Activated CD4-positive, alpha-beta T cell treated with anti-CD3 and anti-CD28 coated beads, Interleukin-2, amount 50 U/mL, for 16 hours (primary cell): ENCODE measurements at places on chromosomes 4 and X.

DNA sequence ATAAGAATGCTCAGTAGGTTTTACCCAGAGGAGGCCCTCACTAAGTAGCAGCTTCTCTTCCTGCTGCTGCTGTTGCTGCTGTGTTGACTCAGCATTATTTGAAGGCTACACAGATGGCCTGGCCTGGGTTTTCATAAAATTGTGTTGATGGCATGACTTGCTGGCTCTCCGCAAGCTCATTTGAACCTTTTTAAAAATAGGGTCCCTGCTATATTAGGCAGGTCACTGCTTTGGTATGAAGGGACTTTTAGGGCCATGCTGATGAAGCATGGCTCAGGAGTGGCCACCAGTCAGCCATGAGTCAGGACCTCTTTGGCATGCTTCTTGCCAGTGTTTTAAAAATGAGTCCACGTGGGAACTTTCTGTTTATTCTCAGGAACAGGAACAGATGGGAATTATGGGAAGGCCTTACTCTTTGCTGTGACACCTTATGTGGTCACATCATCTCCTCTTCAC, 128.7 kb downstream of the MID1IP1 start:
- DNase-seq, result no peak

DNA sequence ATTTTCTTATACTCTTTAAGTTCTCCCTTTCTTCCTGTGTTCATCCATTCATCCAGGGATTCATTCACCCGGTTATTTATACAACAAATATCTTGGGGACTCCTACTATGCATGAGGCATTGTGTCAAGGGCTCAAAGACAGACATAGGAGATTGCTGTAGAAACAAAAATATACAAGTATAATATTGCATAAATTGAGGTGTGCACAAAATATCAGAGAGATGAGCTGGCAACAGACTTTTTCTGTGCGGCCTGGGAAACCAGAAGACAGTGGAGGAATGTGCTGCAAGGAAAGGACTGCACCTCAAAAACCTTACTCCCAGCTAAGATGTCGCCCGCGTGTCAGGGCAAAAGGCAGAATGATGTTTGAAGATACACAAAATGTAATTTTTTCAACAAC, 9.6 kb downstream of the OTOP1 start:
- DNase-seq, result no peak

GRCh38 chr4:7431696-7432530, 2.8 kb downstream of the PSAPL1 start:
- no peak for DNase-seq

GRCh38 chrX:19382555-19383145, 38.9 kb downstream of the PDHA1 start:
- DNase-seq, result peak; percentile 47

- no peak for DNase-seq
Measured at GRCh38 chr4:108950158-108950915, 187.5 kb upstream of the ETNPPL start.

DNA sequence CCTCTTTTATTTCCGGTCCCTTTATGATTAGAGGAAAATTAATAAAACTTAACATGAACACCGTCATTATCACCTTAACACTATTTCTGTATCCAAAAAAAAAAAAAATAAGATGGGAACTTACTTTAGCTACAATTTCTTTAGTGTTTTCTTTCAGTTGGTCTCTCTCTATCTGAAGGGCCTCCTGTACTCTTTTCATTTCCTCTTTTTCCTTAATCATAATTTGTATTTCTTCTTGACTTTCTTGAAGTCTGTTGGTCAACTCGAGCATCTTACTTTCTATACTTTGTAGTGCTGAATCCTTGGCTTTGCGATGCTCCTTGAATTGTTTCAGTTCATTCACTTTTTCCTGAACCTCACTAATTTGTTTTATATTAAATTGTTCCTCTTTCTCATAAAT, 45.3 kb upstream of the BDH2 start:
- DNase-seq, result no peak

DNA sequence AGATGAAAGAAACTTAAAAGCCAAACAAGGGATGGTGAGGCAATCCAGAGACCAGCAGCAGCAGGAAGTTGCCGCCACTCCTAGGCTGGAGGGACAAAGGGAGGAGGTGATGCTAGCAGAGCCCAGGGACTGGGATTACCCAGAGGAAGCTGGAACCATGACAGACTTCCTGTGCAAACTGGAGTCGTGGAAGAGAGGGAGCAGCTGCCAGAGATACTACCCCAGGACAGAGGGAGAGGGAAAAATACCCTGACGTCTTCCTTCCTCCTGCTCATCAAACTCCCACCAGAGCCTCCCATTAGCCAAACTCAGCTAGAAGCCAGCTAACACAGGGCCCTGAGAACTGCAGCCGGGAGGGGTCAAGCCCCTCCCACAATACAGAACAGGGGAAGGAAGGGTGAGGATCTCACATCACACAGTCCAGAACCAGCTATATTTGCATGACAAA, 101.2 kb upstream of the KLF3 start:
- DNase-seq, result no peak

GRCh38 chr4:129167640-129168260, 71.8 kb downstream of the C4orf33 start:
- no peak for DNase-seq

- no peak for DNase-seq
Measured at GRCh38 chrX:49247916-49248811, 12.9 kb downstream of the CCDC22 start.

- no peak for DNase-seq
Measured at GRCh38 chr4:52010986-52011385, 9.2 kb downstream of the LRRC66 start.

- no peak for DNase-seq
Measured at GRCh38 chrX:47358387-47359065, 11.9 kb upstream of the ZNF157 start.

GRCh38 chr4:101418055-101418454, 70.7 kb upstream of the PPP3CA start:
- peak; percentile 82 for DNase-seq

DNA sequence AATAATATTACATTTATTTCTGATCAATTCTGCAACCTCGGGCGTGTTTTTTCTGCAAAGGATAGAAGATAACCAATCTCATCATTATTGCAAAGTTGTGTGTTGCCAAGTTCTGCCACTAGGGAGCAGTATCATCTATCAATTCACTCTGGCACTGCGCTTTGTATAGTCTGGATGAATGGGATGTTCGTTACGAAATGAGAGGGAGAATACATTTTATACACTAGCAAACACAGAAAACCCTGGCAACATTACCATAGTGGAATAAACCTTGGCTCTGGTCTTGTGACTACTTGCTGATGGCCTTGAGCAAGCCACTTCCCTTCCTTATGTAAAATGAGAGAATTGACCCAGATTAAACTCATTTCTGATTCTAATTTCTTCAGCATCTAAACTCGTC, 97.5 kb upstream of the ZNF518B start:
- peak; percentile 52 for DNase-seq

DNA sequence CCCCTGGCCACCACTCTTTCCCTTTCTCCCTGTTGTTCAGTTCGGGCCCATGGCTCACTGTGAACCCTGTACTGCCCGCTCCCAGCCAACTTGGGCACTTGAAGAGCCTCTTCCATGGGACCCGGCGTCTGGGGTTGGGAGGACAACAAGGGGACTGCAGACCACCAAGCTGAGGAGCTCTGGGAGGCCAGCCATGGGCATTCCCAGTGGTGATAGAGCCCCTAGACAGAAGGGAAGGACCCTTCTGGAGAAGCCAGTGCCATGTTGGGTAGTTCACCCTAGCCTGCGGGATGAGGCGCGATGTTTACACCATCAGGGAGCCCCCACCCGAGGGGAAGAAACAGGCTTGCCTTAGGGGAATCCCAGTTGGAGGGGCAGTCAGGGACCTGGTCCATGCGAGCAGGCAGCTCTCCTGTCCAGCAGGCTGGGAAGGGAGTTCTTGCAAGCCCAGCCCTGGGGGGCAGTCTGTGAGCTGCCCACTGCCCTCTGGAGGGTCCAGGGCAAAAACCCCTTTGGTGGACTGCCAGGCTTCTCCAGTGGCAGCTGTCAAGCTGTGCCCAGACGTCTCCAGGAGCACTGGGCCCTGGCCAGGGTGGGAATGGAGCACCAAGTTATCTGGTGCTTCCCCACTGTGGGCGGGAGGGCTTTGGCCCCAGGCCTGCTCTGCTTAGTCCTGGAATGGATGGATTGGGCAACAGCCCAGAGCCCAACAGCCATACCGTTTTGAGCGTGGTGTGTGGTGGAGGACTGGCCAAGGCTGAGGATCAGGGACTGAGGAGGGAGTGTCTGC, 23.7 kb upstream of the UBA1 start:
- DNase-seq, result no peak

GRCh38 chr4:125392694-125393093, 77.9 kb downstream of the FAT4 start:
- no peak for DNase-seq

- no peak for DNase-seq
Measured at GRCh38 chr4:104763554-104764222, 269.0 kb upstream of the CXXC4 start.

DNA sequence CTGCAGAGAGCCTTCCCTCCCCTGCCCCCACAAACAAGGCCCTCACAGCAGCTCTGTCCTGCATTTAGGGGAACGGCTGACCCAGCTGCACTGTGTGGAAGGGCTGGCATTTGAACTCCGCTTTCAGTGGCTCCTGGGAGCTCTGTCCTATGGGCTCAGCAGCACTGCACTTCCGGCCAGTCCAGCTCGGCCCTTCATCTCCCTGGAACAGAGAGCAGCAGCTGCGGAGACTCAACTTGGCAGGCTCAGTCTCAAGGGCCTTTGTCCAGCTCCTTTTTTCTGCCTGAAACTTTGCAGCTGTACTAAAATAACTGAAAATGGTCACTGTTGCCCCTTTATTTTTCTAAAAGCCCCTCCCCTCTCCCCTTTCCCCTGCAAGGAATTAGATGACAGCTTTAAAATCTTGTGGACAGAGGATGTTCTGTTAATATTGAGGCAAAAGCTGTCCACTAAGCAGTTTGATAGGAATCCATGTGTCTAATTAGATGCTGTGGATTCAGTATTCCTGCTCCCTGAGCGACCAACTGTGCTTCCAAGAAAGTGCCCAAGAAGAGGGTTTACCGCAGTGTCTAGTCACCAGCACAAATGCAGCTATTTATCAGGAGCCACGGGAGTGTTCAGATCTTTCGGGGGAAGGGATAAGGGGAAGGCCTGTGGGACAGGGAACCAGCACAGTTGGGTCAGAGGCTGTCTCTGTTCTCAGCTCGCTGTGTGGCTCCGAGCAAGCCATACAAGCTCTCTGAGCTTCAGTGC, 133.1 kb downstream of the AFAP1 start:
- DNase-seq, result no peak

DNA sequence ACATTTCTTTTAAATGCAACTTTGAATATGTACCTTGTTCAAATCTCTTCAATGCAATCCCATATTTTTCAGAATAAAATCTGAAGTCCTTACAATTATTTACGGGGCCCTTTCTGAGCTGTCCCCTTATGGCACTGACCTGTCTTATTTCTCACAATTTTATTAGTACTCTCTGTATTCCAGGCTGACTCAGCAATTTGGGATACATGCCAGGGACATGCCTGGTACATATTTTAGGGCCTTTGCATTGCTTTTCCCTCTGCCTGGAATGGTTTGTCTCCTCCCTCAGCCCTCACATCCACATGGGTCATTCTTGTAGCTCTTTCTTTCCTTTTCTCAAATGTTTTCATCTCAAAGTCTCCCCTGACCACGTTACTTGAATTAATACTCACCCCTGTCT, 172.2 kb upstream of the TECRL start:
- no peak for DNase-seq

- DNase-seq, result no peak
Measured at GRCh38 chrX:132855780-132856341, 102.6 kb downstream of the HS6ST2 start.

DNA sequence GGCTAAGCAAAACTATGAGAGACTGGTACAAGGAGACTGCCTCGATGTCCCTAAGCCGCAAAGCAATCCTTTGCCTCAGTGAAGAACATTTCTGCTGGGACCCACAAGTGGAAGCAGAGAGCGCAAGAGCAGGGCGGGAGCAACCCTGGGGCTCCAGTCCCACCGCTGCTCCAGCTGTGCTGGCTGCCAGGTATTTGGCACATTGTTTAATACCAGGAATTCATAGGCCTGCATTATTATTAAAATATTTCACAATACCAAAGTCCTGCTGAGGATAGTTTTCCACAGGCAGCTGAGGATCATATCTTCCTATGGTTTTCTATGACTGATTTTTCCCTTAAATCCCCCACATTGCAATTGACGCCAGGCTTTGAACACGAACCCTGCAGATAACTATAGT, 163.5 kb upstream of the TLL1 start:
- no peak for DNase-seq
